Liver (tissue), 10 donors: ENCODE measurements at places on chromosomes 3 and 15.

GRCh38 chr15:85771781-85772445, 22.8 kb downstream of the KLHL25 start:
- DNase-seq: no peak

DNA sequence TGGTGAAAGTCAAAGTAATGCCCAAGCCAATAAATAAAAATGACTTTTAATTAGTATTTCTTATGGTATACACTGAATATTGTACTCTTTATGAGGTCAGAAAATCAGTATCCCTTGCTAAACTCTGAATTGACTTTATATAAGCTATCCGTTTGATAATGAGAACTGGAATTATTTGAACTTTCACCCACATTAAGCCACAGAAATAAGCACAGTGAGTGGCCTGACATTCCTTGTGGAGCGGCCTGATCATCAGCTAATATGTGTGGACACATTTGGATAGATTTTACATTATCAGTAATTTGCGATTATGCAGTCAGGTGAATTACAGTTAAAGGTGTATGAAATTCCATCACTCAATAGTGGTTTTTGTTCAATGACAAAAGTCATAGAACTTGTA, 136.0 kb upstream of the CBLB start:
- DNase-seq: no peak

GRCh38 chr15:100007609-100008008, 274.4 kb upstream of the LYSMD4 start:
- no peak for DNase-seq

- no peak for DNase-seq
Measured at GRCh38 chr15:74752531-74752930, 3.9 kb downstream of the CYP1A2 start.

GRCh38 chr15:67521783-67522568, 1.0 kb downstream of the C15orf61 start:
- DNase-seq: no peak

- no peak for DNase-seq
Measured at GRCh38 chr3:193451902-193452301, 73.3 kb upstream of the ATP13A5 start.

DNA sequence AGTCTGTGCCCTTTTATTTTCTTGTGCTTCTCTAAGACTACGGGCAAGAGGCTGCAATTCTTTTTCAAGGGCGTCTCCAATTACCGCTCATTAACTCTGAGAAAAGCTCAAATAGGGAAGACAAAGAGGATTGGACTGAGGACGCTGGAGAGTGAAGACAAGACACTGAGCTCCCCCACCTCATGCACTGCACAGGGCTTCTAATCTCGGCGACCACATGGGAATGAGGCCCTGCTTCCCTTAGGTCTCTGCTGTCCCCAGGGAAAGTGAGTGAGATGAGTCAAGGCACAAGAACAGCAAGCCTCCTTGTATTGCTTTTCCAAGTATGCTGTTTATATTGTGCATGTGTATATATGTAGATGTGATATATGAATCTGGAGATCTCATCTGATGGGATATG, 392.2 kb upstream of the CFAP20DC start:
- DNase-seq: no peak

DNA sequence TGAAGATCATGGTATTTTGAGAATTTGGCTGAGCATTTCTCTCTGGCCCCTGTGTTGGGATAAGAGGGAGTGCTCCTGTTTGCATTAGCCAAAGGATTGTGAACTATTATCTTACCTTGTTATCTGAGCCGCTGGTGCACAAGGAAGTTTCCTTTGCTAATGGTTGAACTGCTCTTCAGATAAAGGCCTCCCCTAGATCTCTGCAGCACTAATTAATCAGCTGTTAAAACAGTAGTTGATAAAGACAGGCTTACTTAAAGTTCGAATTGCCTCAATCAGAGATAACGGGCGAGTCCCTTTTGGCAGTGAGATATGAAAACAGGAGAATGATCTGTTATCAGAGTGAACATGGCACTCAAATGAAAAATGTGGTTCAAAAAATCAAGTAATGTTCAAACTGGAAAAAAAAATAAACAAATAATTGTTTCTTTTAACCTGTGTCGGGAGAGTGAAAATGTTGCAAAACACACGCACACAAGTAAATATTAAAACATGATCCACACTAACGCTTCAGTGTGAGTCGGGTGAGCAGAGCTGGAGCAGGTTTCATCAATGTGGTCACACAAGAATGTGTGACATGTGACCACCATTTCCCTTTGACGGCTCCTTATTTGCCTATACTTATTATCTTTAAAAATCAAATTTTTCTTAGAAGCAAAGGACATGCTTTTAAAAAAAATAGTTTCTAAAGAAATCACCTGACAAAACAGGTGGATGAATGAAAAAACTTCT, 469.1 kb downstream of the SOX2 start:
- no peak for DNase-seq

GRCh38 chr15:67047149-67047661, 18.2 kb upstream of the SMAD3 start:
- DNase-seq: no peak

DNA sequence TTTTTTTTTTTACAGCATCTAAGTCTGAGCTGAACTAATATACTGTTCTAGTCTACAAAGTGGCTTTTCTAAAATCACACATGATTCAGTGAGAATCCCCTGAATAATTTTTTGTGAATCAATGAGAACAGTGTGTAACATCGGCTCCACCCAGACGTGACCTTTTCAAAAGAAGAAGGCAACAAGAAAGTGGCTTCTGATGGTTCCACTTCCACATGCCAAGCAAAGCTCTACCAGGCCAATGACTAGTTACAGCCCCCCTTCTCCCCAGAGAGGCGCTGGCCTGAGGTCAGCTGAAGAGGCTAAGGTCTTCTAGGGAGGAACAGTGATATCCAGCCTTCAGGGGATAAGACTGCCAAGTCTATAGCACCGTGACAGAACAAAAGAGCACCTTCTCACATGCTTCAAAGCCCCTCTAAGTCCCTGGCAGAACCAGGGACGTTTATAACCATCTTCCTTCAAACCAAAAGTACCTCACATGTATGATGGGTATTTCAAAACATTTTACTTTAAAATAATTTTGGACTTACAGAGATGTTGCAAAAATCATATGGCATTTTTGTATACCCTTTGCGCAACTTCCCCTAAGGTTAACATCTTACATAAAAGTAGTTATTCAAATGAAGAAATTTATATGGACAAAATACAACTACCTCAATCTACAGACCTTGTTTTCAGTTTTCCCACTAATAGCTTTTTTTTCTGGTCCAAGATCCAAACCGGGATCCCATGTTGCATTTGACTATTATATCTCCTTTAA, 177.9 kb downstream of the OSBPL10 start:
- DNase-seq: no peak

- no peak for DNase-seq
Measured at GRCh38 chr15:29548006-29548405, 274.3 kb downstream of the TJP1 start.

DNA sequence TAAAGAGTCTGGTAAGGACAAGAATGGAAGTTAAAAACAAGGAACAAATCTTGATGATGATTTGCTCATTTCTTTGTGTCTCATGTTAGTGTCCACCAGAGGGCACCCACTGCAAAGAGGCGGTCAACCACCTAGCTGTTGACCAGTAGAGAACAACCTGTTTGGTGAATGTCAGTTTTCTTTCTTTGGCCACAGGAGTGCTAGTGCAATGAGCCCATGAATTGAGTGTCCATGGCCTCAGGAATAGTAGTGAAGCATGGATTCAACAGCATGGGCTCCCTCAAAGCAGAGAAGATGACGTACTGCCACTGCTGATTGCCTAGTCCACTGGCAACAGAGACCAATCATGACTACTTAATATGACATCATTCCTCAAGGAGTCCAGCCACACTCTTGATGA, 10.7 kb upstream of the CNTN6 start:
- DNase-seq: no peak

- no peak for DNase-seq
Measured at GRCh38 chr15:80442728-80443403, 38.7 kb downstream of the ARNT2 start.

DNA sequence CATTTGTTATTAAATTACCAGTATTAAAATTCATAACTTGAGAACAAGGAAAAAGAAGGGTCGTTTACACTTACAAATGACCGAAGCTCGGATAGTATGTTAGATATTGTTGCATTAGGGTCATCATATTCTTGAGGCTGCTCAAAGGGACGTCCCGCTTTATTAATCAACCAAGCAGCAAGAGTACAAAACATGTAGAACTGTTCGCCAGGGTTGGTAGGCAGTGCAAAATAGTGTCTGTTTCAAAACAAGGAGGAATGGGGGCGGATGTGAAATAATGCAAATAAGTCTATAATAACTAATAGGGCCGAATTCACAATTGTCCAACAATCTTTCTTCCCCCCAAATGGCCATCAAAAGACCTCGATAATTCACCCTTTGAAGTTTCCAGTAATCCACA, 2.9 kb downstream of the IFT57 start:
- DNase-seq: no peak

DNA sequence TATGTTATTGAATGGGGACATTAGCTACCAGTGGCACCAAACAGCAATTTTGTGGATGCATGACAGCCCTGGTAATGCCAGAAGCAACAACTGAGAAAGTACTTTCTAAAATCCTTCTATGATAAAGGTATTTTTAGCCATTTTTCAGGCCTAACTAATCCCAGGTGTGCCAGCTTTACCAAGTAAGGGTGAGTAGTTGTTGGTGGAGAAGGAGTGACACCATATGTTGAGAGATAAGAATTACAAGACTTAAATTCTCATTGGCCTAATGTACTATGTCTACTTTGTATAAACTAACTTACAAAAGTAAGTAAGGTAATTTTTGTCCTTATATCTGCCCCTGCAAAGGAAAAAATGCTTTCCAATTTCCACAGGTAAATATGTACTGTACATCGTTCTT, 4.1 kb upstream of the COX17 start:
- DNase-seq: no peak

DNA sequence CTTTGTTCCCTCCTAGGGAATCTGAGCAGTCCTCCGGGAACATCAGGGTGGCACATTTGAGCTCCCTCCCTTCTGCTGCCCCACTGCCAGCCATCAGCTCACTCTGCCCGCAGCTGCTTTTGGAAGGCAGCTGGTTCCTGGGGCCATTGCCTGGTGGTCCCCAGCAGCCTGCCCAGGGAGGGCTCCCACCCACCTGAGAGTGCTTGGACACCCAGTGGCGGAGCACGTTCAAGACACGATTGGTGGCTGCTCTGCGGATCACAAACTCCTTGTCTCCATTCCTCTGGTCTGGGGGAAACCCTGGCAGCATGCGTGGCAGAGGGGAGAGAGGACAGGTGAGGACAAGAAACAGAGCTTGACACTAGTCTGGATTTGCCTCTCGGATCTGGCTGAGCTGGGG, 53.7 kb upstream of the CTSH start:
- DNase-seq: no peak

- no peak for DNase-seq
Measured at GRCh38 chr3:15438983-15439382, 11.6 kb downstream of the EAF1 start.

DNA sequence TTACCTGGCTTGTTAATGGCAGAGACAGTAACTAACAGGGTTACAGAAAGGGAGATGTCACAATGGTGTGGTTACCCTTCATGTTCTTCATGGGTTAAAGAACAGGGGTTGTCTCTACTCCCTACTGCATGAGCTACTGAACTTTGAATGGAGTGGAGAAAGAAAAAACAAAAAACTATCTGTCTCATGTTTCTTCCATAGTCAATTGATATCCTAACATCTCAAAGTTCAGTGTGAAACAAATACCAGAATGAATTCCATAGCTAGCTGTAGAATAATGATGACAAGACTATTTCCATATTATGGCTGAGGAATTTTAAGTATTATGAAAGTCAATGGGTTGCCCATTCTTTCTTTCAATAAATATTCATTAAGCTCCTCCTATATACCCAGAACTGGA, 161.3 kb upstream of the LPP start:
- DNase-seq: no peak

- no peak for DNase-seq
Measured at GRCh38 chr3:128254066-128254590, 100.8 kb downstream of the EEFSEC start.

- no peak for DNase-seq
Measured at GRCh38 chr3:140440446-140440845, 237.4 kb upstream of the TRIM42 start.
